ENCODE measurements at places on chromosomes 12 and 14. TPM values are rescaled to one million over a fixed set of nuclear protein-coding genes. Genes with fewer than 3 reads are reported as not detected.
A peak's percentile ranks its signal among the peaks of the same experiment; 100 is the strongest.

SLC16A7 gene
- 4.2 TPM for polyA plus RNA-seq

GRIP1 gene
- polyA plus RNA-seq = 6.7 TPM

TTC9 gene
- 1.9 TPM for polyA plus RNA-seq

- DNase-seq = no peak
Observed at GRCh38 chr14:105430042-105430441, 10.4 kb downstream of the MTA1 start.

GRCh38 chr14:21940887-21941856 lies 267.6 kb upstream of the OR4E1 start:
- no peak for DNase-seq

TPH2 gene
- polyA plus RNA-seq = 0.04 TPM

ADCY6 gene
- polyA plus RNA-seq = 54.2 TPM

DNA sequence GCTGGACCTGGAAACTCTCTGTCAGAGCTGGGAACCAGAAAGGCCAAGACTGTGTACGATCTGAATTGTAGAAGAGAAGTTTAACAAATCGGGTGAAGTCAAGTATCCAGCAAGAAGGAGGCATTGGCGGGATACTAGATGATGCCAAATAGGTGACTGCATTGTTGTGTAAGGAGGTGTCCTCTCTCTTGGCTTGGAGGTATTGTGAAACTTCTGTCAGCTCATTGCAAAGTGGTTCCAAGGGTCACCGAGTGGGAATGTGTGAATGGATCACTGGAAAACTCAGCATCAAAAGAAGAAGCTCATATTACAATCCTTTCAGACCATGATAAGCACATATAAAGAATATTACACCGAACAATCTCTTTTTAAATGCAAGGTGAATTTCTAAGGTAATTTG lies 11.7 kb downstream of the NAV3 start:
- peak; percentile 68 for DNase-seq

- DNase-seq = no peak
Observed at GRCh38 chr12:32140877-32141276, 34.2 kb downstream of the BICD1 start.

DNA sequence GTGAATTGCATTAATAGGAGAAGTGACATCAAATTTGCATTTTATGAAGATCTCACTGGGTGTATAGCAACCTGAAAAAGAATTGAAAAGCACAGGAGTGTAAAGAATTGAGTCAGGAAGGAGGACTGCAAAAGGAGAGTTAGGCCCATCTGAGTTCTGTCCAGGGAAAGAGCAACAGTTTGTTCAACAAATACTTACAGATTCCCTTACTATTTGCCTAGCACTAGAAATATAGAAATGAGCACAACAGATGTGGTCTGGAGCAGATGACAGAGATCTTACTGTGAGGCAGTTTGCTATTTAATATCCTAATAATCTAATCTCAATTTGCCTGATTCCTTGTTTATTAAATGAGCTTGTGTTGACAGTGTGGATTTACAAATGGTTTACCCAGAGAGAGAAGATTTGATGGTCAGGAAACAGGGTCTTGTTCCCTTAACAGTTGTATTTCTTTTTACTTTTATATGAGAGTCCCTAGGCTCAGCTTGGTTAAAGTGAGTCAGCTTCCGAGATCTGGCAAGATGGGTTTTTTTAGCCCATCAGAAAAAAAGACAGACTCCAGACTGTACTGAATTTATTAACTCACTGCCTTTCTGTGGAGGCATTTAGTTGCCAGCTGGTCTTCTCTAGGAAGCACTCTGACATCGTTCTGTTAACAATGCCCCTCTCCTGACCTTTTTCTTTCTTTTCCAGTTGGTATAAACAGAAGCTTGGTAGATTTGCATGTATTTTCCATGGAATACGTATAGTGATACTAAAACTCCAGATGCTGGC lies 229.7 kb downstream of the TTC6 start:
- no peak for DNase-seq

- no peak for DNase-seq
Observed at GRCh38 chr14:69137416-69137815, 15.5 kb downstream of the DCAF5 start.
